ENCODE measurements at places on chromosomes 3 and 15.

- no peak for DNase-seq
- H3K36me3 ChIP-seq, result peaks cover 12% of the 10 kb centered on the region
- H3K27ac ChIP-seq, result peak overlapping the region; percentile 69
- H3K27me3 ChIP-seq, result no peaks in the 10 kb centered on the region
- no peaks in the 10 kb centered on the region for H3K4me1 ChIP-seq
Observed at GRCh38 chr3:125003859-125004595, 51.8 kb downstream of the HEG1 start.

DNA sequence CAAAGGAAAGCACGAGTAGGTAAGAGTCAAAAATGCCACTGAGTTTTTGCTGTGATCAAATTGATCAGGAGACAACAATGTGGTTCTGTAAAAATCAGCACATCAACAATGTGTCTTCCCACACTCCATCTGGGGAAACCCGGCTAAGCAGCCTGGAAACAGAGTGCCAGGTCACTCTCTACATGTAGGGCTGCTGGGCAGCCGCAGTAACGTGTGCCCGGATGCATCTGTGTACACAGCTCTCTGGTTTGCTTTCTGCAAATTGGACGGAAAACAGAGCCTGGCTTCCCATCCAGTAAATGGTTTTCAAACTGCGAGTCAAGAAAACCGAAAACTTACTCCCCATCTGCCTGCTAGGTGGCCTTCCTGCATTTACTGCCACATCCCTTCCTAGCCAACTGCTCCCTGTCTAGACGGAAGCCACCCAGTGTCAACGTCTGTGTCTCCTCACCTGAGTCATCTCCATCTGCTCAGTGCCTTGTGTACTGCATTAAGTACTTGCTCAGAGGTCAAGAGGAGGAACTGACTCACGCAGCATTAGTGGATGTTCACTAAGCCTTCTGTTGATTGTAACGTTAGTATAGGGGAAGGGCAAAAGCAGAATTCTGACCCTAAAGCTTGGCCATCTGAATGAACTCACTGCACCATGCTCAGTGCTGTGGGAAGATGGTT, 124.1 kb downstream of the TJP1 start:
- no peak overlapping the region for H3K27ac ChIP-seq
- no peak overlapping the region for H3K4me3 ChIP-seq

DNA sequence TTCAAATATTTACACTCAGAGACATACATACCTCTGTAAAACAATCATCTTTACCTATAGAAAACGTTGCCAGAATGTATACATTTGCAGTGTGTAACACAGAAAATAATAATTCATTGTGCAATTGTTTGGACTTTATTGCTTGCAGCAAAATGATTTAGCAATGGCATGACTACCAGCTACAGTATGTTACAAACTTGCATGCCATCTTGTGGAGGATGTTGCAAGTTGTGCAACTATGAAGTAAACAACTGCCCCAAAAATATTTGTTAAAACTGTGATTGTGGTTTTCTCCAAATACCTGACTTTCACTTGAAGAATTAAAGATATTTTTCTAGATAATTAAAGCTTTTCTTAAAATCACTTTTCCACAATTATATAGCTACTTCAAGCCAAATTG, 27.1 kb upstream of the C3orf49 start:
- H3K4me3 ChIP-seq, result no peak overlapping the region
- DNase-seq, result no peak
- H3K27me3 ChIP-seq, result no peaks in the 10 kb centered on the region

- no peak for DNase-seq
- H3K36me3 ChIP-seq, result no peaks in the 10 kb centered on the region
- peak overlapping the region; percentile 74 for H3K4me3 ChIP-seq
- peak overlapping the region; percentile 83 for H3K27ac ChIP-seq
- H3K4me1 ChIP-seq, result no peaks in the 10 kb centered on the region
Observed at GRCh38 chr3:100335434-100335833, 877 bp downstream of the NIT2 start.

DNA sequence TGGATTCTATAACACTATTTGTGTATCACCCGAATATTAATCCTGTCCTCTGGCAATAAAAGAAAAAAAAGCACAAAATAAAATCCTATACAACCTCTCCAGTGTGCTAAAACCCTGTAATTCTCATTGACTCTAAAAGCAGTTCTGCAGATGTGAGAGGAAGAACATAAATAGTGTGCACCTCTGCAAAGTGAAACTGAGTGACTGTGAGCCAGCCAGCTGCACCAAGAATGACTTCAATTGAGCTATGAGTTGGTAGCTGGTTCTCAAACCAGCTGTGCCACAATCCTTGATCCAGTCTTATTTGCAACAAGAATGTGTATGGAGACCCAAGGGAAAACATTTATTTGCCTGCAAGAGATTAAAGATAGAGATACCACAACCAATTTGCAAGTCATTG, 31.2 kb upstream of the COL8A1 start:
- H3K27ac ChIP-seq, result no peak overlapping the region
- DNase-seq, result no peak
- H3K27me3 ChIP-seq, result no peaks in the 10 kb centered on the region
- H3K36me3 ChIP-seq, result no peaks in the 10 kb centered on the region
- H3K4me1 ChIP-seq, result no peaks in the 10 kb centered on the region

DNA sequence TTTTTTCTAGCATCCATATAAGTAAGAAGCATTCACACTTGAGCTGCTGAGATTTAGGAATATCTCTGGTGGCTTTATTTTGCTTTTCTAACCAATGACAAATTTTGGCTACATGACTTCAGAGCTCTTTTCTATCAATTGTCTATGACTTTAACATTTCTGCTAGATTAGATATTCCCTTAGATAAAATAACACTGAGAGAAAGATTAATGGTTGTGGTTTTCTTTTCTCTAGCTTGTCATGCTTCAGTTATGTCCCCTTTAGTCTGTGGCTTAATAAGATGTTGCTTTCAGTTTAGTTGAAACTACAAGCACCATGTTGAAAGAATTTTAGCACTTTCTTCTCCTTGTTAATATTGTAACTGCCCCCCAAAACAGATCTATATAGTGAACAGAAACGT, 665.6 kb upstream of the CCDC54 start:
- H3K36me3 ChIP-seq, result no peaks in the 10 kb centered on the region
- no peaks in the 10 kb centered on the region for H3K27me3 ChIP-seq
- no peak overlapping the region for H3K27ac ChIP-seq
- H3K4me1 ChIP-seq, result no peaks in the 10 kb centered on the region

DNA sequence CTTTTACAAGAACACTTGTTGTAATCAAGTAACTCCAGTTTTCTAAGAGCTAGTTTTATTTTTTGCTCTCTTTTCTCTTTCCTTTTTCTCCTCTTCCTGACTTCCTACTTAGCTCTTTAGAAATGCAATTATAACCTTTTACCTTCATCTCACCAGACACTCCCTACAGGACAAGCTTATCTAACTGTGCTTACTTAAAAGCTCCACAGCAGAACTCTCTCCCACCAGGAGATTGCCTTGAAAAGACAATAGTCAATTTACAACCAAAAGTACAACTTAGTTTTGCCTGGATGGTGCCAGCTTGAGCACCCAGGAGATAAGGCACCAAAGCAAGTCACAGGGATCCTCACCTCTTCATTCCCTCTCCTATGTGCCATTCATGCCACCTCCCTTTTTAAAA, 573.8 kb upstream of the LMCD1 start:
- no peak overlapping the region for H3K4me3 ChIP-seq
- H3K4me1 ChIP-seq, result no peaks in the 10 kb centered on the region
- H3K27me3 ChIP-seq, result no peaks in the 10 kb centered on the region

- no peaks in the 10 kb centered on the region for H3K36me3 ChIP-seq
- no peak overlapping the region for H3K27ac ChIP-seq
- no peak for DNase-seq
- no peaks in the 10 kb centered on the region for H3K27me3 ChIP-seq
Observed at GRCh38 chr3:127235706-127236105, 42.8 kb downstream of the PRR23E start.

DNA sequence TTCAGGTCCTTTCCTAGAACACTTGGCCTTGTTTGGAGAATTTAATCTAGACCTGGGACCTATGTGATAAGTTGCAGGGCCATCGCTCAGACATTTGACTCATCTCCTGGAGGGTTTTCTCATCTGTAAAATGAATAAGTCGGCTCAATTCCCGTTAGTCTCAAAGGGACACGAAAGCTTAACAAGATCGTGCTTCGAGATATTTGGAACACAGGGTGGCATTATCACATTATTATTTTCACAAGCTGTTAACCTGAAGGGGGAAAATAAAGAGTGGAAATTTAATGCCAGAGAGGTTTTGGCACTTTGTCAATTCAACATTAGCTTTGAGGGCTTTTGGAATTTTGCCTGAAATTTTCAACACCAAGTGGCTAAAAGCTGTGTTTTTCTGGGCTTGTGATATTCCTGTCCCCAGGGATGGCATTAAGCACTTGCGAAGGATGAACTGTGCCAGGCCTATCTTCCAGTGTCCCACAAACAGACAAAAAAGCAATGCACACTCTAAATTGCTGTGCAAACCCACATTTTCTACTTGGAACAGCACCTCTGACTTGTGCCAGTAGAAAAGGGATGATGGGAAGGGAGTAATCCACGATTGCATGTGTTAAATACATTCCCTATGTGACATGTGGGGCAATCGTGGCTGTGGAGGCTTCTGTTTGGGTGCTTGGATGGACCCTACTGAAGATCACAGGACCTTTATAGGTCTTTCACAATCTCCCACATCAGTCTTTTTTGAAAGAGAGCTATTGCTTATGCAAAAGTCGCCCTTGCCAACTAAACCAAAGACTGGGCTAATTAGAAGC, 478.7 kb downstream of the MFSD1 start:
- H3K27me3 ChIP-seq, result no peaks in the 10 kb centered on the region
- H3K27ac ChIP-seq, result no peak overlapping the region
- DNase-seq, result no peak
- no peaks in the 10 kb centered on the region for H3K36me3 ChIP-seq
- no peak overlapping the region for H3K4me3 ChIP-seq
- no peaks in the 10 kb centered on the region for H3K4me1 ChIP-seq

DNA sequence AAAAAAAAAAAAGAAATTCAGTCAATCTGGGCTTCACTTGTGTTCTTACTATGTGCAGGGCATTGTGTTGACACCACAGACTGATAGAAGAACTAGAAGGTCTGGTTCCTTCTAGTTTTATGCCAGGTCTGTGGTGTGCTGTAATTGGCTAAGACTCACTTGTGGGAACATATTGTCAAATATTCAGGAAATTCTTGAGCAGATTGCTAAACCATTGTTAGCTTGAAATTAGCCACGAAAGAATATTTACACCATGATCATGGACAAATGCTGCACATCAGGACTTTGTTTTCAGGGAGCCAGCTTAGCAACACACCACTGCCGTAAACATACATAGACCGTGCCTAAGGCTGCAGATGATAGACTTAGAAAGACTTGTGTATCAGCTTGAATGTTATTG, 74.6 kb downstream of the GTPBP8 start:
- H3K4me3 ChIP-seq, result no peak overlapping the region
- no peaks in the 10 kb centered on the region for H3K4me1 ChIP-seq
- no peaks in the 10 kb centered on the region for H3K27me3 ChIP-seq
- DNase-seq, result no peak
- H3K27ac ChIP-seq, result no peak overlapping the region

- no peak overlapping the region for H3K4me3 ChIP-seq
- no peaks in the 10 kb centered on the region for H3K4me1 ChIP-seq
- no peaks in the 10 kb centered on the region for H3K27me3 ChIP-seq
- no peaks in the 10 kb centered on the region for H3K36me3 ChIP-seq
Observed at GRCh38 chr3:79306934-79307570, 460.7 kb downstream of the ROBO1 start.

GRCh38 chr15:74155766-74156417, 17.6 kb upstream of the ISLR start:
- DNase-seq, result no peak
- H3K4me1 ChIP-seq, result peaks cover 33% of the 10 kb centered on the region
- H3K4me3 ChIP-seq, result no peak overlapping the region
- H3K27ac ChIP-seq, result no peak overlapping the region
- no peaks in the 10 kb centered on the region for H3K36me3 ChIP-seq

- H3K27me3 ChIP-seq, result no peaks in the 10 kb centered on the region
- no peak for DNase-seq
- peaks cover 26% of the 10 kb centered on the region for H3K4me1 ChIP-seq
- H3K27ac ChIP-seq, result no peak overlapping the region
Observed at GRCh38 chr15:57217778-57218598, 158.3 kb upstream of the CGNL1 start.

GRCh38 chr3:158093526-158093925, 12.7 kb downstream of the SHOX2 start:
- H3K4me1 ChIP-seq, result no peaks in the 10 kb centered on the region
- DNase-seq, result no peak
- H3K27ac ChIP-seq, result no peak overlapping the region
- H3K27me3 ChIP-seq, result peaks cover 44% of the 10 kb centered on the region
- H3K4me3 ChIP-seq, result no peak overlapping the region
- no peaks in the 10 kb centered on the region for H3K36me3 ChIP-seq

DNA sequence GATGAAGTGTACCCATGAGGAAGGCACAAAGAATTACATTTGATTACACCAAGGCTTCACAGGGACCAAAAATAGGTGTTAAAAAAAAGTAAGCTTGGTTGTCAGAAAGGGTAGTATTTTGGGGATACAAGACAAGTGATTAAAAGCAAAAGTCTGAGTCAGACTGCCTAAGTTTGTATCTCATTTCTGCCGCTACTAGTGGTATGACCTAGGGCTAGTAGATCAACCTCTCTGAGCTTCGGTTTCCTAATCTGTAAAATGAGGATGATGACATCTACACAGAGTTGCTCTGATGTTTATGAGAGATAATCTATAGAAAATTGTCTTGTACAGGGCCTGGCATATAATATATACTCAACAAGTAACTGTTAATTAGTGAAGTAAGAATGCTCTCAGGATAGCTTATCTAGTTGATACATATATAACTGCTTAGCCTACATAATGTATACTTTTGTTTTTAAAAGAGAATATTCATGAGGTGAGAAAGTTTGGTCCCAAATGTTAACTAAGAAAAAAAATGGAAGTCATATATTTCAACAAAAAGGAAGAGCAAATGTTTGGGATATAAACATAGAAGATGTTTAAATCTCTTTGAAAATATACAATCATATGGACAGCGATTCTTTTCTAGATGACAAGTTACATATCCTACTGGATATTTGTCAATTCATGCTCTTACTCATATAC, 163.0 kb upstream of the SLC2A2 start:
- H3K36me3 ChIP-seq, result no peaks in the 10 kb centered on the region
- no peaks in the 10 kb centered on the region for H3K27me3 ChIP-seq
- H3K27ac ChIP-seq, result no peak overlapping the region
- no peak overlapping the region for H3K4me3 ChIP-seq
- DNase-seq, result no peak

Measured in sigmoid colon (tissue), 7 donors.